Midbrain (tissue), 1 donor: ENCODE measurements at places on chromosomes 2 and 18.

DNA sequence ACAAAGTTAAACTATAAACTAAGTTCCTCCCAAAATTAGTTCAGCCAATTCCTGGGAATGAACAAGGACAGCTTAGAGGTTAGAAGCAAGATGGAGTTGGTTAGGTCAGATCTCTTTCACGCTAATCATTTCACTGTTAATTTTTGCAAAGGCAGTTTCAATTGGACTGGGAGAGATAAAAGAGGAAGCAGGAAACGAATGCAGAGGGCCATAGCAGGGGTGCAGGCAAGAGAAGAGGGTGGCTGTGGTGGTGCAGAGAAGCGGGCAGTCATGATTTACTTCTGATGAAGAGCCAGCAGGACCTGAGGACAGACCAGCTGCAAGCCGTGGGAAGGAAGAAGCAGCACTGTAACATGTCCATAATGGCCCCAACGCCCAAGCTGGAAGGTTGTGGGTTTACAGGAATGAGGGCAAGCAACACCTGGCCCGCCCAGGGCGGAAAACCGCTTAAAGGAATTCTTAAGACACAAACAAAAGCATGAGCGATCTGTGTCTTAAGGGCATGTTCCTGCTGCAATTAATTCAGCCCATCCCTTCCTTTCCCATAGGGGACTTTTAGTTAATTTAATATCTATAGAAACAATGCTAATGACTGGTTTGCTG, 4.1 kb upstream of the RMP24 start:
- no peak for DNase-seq

GRCh38 chr2:216652566-216652965, 19.3 kb downstream of the IGFBP2 start:
- no peak for DNase-seq

GRCh38 chr2:72146347-72147302, 1.0 kb downstream of the CYP26B1 start:
- no peak for DNase-seq

DNA sequence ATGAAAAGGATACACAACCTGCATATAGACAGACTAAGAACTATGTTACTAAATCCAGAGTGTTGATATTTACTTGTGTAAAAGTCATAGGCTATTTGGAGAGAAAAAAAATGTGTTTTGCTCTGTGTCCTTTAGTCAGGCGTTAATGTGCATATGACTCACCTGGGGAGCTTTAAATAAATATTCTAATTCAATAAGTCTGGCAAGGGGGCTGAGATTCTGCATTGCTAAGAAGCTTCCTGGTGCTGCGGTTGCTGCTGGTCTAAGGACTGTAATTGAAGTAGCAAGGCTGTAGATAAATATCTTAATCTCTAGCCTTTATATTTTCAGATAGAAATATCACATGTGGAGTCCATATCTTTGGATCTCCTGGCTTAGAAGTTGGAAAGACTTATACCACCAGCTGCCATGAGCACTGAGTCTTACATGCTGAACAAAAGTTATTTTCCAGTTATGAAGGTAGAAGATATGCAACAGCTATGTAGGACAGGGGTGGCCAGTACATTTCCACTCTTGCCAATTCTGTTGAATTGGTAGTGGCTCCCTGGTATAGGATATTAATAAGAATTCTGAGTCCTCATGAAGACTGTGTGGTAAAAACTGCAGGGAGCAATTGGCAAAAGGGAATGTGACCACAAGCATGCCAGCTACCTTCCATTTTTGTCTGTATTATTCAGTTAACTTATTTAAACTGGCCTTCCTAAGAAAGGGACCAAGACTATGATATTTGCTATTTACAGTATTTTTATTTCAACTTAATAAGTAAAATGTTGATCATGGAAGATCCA, 4.8 kb downstream of the SPAG16 start:
- DNase-seq: no peak

DNA sequence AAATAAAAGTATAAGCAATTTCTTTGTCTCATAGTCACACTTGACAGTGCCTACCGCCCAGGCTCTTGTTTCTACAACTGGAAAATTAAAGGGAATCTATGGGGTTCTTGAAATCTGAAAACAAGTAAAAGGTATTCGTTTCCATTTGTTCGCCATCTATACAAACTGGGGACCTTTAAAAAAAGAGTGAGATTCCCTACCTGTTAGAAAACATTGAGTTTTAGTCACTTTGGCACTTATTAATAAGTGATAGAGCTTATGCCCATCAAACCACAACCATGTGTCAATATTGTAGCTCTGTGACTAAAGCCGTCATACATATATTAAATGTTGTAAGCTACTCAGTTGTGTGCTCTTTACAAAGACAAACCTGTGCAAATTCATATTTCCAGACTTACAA, 13.2 kb downstream of the FN1 start:
- DNase-seq: no peak

- DNase-seq: no peak
These were observed 263.9 kb downstream of the ALPK2 start for GRCh38 chr18:58364876-58365528.

DNA sequence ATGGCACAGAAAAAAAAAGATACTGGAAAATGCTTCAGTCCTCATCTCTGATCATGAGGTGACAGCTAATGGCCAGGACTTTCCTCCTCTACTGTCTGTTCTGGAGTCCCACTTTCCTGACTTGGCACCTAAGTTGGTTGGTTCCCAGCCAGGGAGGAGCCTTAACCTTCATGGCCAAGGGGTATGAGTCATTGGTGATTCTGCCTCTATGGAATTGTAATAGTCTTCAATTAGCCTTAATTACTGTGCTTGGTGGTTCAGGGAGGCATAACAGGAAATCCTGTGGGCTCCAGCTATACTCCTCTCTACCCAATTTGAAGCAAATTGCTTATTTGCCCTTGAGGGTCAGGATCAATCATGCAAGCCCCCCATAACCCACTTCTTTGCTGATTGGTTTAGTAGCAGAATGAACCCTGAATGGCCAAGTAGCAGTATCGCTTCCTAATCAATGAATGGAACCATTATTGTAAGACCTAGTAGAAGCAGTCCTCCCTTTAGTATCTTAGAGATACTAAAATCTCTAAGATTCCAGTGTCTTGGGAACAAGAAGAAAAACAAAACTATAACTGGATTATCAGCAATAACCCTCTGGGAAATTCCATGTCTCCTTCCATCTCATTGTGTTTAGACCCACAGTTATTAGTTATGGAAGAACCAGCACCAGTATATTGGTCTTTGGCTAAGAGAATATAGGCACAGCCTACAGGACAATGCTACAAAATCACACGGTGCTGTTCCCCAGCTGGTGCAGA, 109.0 kb downstream of the COL6A3 start:
- no peak for DNase-seq

DNA sequence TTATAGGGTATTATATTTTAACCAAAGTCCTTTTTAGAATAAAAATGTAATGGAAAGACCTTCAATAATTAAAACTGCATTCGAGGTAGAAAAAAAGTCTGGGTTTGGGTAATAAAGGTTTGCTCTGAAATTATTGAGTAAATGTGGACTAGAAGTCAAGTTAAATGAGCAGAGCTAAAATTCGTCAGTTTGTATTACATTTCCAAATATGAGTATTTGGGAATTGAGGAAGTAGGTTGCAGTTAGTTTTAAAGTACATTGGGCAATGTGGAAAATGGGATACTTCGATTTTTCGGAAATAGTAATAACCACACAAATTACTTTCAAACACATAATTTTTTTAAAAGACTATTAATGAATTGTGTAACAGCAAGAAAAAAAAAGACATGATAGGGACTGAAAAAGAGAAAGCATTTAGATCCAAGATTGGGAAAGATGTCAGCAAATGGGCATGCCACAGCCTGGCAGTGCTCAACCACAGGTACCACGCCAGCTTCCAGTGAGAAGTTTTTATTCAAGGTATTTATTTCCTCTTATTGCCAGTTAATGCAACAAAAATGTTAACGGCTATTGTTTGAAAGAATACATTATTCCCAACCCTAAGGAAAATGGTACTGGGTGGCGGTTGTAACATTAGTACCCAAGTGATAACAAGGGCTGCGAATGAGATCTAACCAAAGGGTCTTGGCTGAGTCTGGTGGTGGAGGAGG, 50.0 kb downstream of the TTC39C start:
- no peak for DNase-seq

DNA sequence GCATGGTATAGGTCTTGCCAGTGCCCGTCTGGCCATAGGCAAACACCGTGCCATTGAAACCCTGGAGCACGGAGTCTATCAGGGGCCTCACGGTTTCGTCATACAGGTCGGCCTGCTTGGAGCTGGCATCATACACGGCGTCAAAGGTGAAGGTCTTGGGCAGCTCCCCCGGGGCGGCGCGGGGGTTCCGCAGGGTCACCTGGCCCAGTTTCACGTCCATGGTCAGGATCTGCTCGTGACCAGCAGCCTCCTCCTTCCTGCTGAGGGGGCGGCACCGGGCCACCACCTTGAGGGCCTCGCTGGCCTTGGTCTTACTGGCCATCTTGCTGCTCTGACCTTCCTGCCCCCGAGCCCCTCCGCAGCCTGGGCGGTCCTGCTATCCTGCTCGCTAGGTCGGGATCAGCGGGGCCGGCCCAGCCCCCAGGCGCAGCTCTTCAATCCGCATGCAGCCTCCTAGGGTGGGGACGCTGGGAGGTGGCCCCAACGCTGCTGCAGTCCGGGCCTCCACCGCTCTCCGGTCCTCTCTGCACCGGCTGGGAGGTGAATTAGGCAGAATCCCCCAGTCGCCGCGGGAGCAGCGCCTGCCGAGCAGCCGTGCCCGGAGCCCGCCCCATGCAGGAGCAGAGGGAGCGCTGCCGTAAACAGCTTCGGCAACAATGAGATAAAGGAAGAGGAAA, 563 bp downstream of the KIF3C start:
- DNase-seq: no peak

DNA sequence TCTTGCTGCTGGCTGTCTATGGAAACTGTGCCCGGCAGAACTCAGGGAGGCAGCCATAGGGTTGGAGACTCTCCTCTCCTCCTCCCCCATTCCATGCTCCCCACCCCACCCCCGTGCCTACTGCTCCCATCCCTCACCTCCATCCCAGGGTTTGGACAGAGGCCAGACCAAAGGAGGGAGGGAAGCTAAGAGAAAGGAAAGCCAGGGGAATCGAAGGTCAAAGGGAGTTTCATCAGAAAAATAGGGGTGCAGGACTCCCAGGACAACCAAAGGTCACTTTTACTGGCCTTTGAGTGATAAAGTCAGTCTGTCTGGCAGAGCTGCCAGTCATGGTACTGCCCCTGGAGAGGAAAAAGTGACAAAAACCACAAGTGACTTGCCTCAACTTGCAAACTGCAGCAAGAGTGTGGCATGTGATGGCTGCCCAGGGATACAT, 187.3 kb upstream of the CTAGE1 start:
- no peak for DNase-seq

DNA sequence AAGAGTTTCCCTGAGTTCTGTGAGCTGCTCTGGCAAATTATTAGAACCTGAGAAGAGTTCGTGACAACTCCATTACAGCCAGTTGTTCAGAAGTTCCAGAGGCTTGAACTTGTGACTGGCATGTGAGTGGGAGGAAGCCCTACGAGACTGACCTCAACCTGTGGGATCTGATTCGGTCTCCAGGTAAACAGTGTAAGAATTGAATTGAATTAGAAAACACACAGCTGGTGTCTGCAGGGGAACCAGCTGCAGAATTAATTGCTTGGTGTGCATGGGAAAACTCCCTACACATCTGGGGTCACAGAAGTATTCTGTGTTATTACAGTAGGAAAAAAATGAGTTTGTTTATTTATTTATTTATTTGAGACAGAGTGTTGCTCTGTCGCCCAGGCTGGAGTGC, 14.0 kb upstream of the ITSN2 start:
- no peak for DNase-seq

DNA sequence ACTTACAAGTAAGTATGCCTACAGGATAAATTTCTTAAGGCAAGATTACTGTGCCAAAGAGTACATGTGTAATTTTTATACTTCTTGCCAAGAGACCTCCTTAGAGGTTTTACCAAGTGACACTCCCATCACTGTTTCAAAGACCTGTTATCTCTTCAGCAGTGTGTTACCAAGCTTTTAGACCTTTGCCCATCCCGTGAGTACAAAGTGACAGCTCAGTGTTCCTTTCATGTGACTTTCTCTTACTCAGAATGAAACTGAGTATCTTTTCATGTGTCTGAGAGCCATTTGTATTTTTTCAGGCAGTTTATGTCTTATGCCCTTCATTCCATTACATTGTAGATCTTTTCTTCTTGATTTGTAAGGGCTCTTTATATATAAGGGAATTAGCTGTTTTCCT, 287.5 kb upstream of the SALL3 start:
- no peak for DNase-seq

DNA sequence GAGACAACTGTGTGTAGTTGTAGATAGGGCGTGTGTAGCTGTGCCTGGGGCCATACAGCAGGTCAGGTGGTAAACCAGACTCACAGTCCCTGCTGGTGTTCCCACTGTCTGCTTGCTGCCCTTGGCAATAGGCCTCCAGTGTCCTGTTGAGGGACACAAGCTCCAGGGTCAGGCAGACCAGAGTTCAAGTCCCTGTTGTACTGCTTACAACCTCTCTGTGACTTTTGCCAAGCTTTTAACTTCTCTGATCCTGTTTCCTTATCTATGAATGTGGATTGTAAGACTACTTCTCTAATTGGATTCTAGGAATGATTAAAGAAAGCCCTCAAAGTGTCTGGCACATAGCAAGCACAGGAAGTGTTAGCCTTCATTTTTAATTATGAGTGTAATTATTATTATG, 68.6 kb downstream of the MERTK start:
- DNase-seq: no peak

DNA sequence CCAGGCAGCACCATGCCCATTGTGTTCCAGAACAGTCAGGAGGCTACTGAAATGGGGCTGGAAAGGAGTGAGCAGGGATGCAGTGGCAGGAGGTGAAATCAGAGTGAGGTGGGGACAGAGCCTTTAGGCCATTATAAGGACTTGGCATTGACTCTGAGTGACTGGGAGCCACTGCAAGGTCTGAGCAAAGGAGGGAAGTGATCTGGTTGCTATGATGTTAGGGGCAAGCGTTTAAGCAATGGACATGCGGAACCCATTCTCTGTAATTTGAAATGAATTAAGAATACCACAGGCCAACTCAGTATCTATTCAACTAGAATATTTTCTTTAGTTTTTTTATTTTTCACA, 98.2 kb downstream of the DPP4 start:
- no peak for DNase-seq

GRCh38 chr2:27194538-27195354, 17.1 kb upstream of the ATRAID start:
- DNase-seq: no peak

DNA sequence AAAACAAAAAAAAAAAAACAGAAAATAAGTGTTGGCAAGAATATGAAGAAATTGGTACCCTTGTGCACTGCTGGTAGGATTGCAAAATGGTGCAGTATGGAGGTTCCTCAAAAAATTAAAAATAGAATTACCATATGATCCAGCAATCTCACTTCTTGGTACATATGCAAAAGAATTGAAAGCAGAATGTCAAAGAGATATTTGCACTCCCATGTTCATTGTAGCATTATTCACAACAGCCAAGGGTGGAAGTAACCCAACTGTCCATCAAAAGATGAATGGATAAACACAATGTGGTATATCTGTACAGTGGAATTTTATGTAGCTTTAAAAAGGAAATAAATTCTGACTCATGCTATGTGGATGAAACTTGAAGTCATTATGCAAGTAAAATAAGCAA, 72.8 kb upstream of the POU3F3 start:
- DNase-seq: no peak
